Amygdala (tissue), 56 donors: ENCODE measurements at places on chromosomes 4 and X.

GRCh38 chr4:9146967-9147366 lies 23.2 kb upstream of the FAM90A26 start:
- DNase-seq: no peak

- DNase-seq: no peak
Observed at GRCh38 chrX:46953597-46953996, 41.4 kb downstream of the JADE3 start.

GRCh38 chr4:95124906-95125504 lies 367.2 kb downstream of the BMPR1B start:
- DNase-seq: no peak

DNA sequence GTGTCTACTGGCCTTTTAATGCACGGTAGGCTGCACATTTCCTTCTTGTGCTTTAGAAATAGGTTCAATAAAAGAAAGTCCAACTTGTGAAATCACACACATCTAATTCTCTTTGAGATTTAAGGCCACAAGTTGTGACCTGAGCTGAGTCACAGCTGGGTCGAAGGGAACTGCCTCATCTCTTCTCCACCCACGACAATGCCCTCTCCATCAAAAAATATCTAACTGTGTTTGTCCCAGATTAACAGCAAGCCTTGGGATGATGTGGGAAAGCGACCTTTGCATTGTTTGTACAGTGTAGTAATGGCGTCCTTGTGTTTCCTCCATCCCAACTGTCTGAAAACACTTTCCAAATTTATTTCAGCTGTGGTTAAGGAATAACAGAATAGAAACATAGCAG lies 168.9 kb downstream of the AMELX start:
- DNase-seq: no peak

DNA sequence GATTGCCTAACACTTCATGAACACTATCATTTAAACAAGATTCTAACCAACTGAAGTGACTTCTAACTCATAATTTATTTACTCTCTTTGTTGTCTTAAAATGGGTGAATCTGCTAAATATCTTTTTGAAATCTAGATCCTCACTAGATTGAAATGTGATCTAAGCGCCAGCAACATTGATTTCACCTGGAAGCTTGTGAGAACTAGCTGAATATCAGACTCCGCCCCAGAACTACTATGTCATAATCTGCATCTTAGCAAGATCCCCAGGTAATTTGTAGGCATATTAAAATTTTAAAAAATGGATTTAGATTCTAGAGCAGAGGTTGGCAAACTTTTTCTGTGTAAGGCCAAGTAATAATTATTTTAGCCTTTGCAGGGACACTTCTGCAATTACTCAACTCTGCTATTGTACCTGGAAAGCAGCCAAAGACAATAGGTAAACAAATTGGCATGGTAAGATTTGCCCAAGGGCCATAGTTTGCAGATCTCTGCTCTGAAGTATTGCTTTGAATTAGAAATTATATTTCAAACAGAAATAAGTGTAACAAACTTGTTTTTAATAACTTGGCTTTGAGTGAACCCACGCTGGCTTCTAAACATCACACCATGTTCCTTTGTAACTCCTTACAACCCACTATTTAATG lies 121.5 kb downstream of the REELD1 start:
- no peak for DNase-seq

DNA sequence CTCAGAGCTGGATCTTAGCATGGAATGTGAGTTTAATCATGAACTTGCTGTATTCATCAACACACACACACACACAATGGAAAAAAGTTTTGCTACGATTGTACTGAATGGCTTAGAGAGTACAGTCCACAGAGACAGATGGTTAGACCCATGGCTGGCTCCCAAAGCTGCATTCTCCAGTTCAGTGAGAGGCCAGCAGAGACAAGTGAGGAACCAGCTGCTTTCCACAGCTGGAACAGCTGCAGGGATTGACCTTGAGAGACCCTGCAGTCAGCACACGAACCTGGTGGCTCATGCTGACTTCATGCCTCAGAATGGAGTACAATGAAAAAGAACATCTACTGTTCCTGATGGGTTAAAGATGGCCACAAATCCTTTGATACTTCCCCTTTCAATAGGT lies 94.5 kb downstream of the DHX15 start:
- DNase-seq: no peak
